ENCODE measurements at places on chromosomes 2 and 18. TPM values are rescaled to one million over a fixed set of nuclear protein-coding genes. Genes with fewer than 3 reads are reported as not detected.

Gene GCFC2
- total RNA-seq: 43.0 TPM

Gene CYTIP
- total RNA-seq: not detected

Gene FOXD4L1
- total RNA-seq: not detected

Gene IL36B
- not detected for total RNA-seq

Gene VWC2L
- total RNA-seq: not detected

Gene AP1S3
- 8.9 TPM for total RNA-seq

Gene SLC19A3
- total RNA-seq: 0.10 TPM

Gene SPDYA
- total RNA-seq: not detected

Gene CCDC85A
- total RNA-seq: 14.0 TPM

Gene ALLC
- total RNA-seq: not detected

Gene SLC35F6
- 38.9 TPM for total RNA-seq

Gene RAB6C
- total RNA-seq: not detected

Gene KIF3C
- total RNA-seq: 38.8 TPM

Gene UNC80
- total RNA-seq: not detected

Gene SPC25
- 98.4 TPM for total RNA-seq

Gene GRB14
- total RNA-seq: 0.10 TPM

Gene MIB1
- total RNA-seq: 69.9 TPM

Gene CTAGE1
- not detected for total RNA-seq

Gene CCL20
- not detected for total RNA-seq

All from A172 (cell line).